T-cell (primary cell): ENCODE measurements at places on chromosomes 2 and 18.

DNA sequence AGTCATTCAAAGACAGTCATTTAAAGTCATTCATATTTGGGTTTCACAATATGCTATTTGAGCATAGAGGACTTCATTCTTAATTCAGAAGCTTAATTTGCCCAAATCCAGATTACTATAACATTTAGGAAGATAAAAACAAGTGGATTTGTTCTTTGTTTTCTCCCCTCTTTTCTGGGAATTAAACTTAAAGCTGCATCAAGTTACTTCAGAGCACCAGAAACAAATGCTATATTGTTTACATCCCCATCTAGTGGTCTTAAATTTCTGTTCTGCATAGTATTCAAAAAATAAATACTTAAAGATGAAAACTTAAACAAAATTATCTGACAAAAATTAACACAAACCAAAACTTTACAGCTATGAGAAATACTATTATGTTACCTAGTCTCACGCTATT lies 34.7 kb upstream of the MARCHF7 start:
- no peak for DNase-seq

DNA sequence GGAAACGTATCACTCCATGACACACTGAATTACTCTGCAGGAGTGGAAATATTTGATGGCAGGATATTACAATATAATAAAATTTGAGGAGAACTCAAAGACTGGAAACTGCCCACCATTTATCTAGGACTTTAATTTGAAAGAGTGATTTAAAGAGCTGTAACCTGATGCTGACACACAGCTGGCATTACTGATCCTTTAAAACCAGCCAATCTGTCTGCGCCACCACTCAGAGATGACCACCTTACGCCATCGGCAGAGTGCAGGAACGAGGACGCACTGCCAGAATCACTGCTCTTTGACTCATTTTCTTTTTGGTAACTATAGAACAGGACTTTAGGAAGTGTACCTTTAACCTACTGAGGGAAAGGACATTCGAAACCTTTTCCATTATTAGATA lies 114.1 kb downstream of the EPB41L3 start:
- DNase-seq: no peak

- no peak for DNase-seq
Observed at GRCh38 chr2:127075821-127076220, 31.1 kb downstream of the BIN1 start.

DNA sequence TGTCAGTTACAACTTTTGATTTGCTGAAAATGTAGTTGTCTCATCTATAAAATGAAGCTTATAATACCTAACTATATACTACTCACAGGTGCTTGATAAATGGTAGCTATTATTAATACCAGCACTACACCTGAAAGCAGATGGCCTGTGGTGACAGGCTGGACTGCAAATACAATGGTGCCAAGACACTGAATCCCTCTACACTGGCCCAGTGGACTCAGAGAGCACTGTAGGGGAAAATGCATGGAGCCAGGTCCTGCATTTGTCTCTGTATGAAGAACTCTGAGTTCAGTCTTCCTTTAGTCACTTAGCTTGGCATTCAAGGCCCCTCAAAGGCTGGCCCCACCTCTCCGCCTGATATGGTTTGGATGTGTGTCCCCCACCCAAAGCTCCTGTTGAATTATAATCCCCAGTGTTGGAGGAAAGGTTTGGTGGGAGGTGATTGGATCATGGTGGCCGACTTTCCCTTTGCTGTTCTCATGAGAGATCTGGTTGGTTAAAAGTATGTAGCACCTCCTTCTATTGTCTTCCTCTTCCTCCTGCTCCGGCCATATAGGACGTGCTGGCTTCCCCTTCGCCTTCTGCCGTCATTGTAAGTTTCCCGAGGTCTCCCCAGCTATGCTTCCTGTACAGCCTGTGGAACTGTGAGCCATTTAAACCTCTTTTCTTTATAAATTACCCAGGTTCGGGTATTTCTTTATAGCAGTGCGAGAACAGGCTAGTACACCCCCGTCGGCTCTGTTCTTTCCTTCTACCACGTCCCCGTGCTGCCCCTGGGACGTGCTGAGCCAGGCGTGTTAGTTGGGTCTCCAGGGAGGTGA lies 11.1 kb upstream of the NTSR2 start:
- DNase-seq: no peak

DNA sequence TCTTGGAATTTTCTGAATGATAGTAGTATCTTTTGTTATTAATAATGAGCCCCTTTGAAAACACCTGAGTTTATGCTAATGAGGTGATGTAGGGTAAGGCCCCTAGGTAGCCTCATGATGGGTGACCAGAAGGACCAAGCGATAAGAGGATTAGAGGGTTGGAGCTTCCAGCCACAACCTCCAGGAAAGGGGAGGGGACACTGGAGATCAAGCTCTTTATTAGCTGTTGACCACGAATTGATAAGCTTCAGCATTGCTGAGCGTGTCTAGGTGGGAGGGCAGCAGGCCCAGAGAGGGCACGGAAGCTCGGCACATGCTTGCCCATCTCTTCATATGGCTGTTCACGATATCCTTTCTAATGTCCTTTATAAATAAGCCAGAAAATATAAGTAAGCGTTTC lies 39.0 kb downstream of the KIAA2012 start:
- DNase-seq: no peak

GRCh38 chr18:2559249-2559648 lies 12.1 kb downstream of the METTL4 start:
- DNase-seq: no peak

DNA sequence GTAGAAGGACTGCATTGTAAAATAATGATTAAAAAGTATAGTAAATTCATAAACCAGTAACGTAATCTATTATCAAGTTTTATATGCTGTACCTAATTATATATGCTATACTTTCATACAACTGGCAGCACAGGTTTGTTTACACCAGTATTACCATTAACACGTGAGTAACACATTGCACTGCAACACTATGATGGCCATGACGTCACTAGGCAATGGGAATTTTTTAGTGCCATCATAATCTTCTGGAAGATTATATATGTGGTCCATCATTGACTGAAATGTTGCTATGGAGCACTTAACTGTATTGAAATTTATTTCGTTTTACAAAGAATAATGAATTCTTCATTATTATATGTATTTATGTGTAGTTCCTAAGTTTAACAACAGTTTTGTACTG lies 45.9 kb downstream of the FAM171B start:
- DNase-seq: no peak

- no peak for DNase-seq
Observed at GRCh38 chr2:154142480-154142879, 270.8 kb downstream of the GALNT13 start.

- no peak for DNase-seq
Observed at GRCh38 chr18:8799001-8799400, 93.6 kb downstream of the MTCL1 start.

GRCh38 chr18:25364732-25365131 lies 12.8 kb upstream of the ZNF521 start:
- no peak for DNase-seq

GRCh38 chr18:56146565-56146964 lies 491.8 kb downstream of the TXNL1 start:
- DNase-seq: no peak

- no peak for DNase-seq
Observed at GRCh38 chr2:141062443-141062842, 1068.4 kb downstream of the LRP1B start.

DNA sequence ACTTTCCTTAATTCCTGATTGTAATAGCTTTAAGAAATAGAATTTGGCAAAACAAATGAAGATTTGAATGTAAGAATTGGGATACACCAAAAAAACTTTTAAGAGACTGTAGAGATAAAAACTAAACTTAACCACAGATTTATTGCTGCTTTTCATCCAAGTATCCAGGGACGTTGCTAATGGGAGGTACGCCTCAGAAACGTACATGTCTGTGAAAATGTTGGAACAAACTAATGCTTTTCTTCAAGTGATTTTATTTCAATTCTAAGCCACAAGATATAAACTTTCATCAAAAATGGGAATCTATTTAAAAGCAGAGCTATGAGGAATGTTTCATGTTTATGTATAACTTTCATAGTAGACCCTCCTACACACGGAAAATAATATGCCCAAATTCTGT lies 66.3 kb downstream of the ARHGAP15 start:
- no peak for DNase-seq
